ENCODE measurements at places on chromosomes 2 and 18.

DNA sequence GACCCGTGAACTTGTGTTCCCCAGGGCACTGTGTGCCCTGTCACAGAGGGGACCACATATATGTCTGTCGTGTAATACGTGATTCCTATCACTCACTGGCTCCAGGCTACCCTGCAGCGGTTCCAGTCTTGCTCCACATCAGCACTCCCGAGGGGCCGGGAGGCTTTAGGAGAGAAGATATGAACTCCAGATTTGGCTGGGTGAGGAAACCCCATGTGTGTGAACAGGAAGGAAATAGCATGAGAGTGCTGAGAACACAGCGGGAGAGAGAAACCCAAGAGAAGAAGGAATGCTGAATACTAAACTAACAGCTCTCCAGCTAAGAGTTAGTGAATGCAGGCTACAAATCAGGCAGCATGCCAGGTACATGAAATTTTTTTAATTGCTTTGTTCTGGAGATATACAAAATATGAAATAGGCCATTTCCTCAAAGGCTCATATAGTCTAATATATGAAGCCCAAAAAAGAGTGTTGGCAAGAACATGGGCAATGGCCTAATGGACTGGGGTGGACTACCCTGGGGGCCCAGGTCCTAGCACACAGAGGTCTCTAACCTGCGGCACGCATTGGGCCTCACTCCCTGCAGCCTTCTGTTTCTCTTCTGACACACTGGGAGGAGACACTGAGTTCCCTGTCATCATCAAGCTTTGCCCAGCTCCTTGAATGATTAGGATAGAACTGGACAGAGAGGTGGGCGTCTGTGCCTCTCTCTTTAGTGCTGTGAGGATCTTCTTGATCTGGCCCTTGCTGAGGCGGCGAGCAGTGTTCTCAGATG is 372.8 kb upstream of the RAB6C start:
- peak; percentile 54 for DNase-seq

DNA sequence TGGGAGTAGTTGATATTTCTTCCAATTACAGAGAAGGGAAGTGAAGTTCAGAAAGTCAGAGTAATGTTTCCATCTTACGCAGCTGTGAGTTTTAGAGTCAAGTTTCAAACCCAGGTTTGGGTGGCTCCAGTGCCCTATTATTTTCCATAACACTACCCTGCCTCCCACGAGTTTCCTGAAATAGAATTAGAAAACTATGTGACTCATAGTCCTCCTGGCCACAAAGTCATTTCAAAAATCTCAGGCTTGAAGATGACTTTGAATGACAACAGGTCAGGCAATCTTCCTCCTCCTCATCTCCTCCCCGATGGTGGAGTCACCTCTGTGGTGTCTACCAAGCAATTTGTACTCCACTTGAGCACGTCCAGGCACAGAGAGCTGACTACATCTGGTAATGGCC is 212.3 kb upstream of the TRIB2 start:
- DNase-seq: peak; percentile 68

DNA sequence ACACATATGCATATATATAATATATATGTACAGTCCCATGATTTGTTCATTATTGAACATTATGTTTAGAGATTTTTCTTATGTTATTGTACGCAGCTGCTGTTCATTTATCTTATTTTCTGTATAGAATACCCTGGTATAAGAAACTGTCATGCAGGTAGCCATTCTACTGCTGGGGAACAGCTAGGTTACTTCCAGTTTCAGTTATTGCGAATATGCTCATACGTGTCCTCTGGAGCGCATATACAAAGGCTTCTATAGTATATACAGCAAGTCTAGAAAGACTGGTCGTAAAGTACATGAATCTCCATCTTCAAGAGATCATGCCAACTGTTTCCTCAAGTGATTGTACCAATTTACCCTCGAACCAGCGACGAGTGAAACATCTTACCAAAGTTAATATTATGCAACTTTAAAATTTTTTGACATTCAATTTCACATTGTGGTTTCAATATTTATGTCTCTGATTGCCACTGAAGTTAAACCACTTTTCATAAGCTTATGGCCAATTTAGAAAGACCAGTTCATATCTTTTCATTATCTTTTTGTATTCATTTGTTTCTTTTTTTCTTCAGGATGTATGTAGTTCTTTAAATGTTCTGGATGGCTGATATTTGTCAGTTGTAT is 53.5 kb downstream of the RDH14 start:
- no peak for DNase-seq

GRCh38 chr2:149041482-149041881 is 3.0 kb downstream of the LYPD6B start:
- no peak for DNase-seq

GRCh38 chr2:48015421-48015820 is 109.1 kb upstream of the FBXO11 start:
- DNase-seq: no peak

- DNase-seq: no peak
These were observed 283.0 kb downstream of the MEIS1 start for GRCh38 chr2:66717973-66718372.

DNA sequence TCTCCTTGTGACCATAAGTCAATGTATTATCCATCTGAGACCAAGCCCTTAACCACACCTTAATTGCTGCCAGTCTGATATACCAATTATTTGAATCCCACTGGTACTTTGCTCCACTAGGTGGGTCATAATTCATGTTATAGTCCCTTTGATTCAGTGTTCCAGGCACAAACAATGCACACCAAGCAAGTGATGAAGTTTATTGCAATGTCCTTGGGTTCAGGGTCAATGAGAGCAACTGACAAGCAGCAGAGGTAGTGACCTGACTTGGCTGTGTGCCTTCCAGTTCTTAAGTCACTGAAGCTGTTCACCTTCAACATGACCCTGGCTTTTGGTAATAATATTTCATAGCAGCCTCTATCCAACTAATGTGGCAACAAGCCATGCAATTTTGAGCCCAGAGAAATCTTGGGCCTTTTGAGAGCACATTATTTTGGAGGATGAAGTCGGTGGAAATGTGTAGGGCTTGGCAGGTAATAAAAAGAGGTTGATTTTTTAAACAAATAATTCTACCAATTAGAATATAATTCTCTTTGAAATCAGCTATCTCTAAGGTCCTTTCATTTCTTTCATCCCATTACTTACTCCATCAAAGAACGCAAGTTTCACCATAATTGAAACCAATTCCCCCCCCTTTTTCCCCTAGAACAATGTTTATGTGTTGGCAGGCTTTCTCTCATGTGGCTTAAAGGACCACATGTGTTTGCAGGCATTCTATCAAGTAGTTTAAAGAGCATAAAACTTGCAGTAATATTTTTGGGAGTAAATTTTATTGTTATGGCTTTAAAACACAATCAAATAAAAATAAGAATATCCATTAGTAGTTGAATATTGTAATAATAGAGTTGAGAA is 3.1 kb upstream of the CPO start:
- no peak for DNase-seq

DNA sequence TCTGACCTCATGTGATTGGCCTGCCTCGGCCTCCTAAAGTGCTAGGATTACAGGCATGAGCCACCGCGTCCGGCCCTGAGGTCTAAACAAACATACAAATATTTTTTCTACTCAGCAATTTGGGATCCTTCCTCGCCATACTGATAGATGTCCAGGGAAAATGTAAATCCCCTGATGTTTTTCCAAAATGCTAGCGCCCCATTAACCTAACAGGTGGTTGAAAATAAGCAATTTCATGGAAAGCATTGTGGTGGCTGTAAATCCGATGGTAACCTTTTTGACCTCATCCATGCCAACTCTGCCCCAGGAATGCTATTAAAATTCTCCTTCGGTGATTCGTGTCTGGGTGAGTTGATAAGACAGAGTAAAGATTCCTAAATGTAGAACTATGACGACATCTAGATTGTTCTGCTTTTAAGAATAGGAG is 19.3 kb downstream of the GEMIN6 start:
- no peak for DNase-seq

DNA sequence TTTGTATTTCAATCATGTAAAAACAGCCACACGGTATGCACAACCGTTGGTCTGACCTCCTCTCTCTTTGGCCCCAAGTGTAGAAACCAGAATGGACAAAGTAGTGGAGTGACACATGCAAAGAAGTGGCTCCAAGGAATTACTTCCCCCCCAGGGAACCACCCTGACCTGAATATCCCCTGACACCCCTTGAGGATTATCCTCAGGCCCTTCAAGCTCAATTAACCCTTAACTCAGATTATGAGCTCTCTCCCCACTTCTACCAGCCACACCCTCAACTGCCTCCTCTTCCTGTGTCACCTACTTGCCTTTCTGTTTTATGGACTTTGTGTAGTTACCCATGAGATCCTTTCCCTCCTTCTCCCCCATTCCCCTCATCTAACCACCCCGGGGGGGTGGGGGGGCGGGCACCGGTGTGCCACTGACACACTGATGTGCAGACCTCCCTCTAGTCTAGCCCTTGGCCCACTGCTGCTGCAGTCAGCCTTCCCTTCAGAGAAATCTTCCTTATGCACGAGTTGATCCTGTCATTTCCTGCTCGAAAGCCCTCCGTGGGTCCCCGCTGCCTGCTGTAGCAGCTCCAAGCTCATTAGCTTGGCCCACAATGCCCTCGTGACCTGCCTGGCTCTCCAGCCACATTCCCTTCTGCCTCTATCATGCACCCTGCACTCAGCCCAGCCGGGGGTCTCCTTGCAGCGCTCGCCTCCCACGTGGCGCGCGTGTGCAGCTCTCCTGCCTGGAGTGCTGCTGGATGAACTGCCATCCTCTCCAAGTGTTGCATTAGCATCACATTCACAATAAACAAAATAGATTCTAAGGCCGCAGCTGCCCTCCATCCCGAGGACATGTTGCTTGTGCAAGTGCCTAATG is 40.1 kb upstream of the TMEM177 start:
- no peak for DNase-seq

GRCh38 chr2:62578803-62579640 is 73.0 kb upstream of the TMEM17 start:
- peak; percentile 80 for DNase-seq

DNA sequence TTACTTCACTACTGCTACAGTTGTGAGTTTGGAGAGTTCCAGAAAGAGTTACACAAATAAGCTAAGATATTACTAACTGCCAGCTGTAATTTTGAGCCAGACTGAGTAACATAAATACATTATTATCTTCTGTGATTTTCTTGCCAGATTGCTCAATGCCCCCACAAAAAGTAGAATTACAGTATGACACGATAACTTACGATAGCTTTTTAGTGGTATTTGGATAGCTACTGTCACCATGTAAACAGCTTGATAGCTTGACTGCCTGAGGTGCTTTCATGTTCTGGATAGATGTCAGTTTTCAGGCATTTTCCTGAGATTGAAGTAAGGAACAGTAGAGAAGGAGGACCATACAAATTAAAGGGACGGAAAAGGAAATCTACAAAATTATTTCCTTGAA is 533.3 kb downstream of the SOCS6 start:
- no peak for DNase-seq

- DNase-seq: no peak
These were observed 11.2 kb downstream of the RELCH start for GRCh38 chr18:62198259-62198658.

- DNase-seq: no peak
These were observed 269.3 kb downstream of the GLI2 start for GRCh38 chr2:121004950-121005349.

DNA sequence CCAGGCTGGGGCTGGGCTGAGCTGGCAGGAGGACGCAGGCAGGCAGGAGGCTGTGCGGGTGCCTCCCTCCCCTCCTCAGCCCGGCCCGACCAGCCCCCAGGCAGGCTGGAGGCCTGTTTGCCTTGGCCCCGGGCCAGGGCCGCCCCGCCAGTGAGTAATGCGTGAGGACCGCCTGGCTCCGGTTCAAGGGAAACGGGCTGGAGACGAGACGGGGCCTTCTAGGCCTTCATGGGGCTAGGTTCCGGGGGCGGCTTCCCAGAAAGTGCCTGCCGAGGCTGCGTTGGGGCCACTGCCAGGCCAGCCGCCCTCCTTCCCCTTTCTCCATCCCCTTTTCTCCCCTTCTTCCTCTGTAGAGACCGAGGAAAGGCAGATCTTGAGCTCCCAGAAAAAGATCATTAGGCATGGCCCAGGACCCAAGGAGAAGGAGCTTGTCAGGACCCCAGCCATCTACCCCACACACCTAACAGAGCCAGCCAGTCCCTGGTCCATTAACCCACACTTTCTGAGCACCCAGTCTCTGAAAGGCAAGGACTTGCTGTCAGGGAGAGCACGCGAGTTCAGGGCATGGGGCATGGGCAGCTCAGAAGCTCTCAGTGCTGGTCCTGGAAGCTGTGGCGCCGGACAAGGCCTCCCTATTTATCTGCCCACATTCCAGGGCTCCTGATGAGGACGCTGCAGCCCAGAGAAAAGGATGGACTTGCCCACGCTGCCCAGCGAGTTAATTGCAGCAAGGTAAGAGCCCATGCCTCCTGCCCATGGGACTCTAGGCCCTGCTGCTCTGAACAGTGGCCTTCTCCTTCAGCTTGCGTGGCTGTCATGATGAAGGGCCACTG is 48.5 kb downstream of the SMAD7 start:
- peak; percentile 97 for DNase-seq

DNA sequence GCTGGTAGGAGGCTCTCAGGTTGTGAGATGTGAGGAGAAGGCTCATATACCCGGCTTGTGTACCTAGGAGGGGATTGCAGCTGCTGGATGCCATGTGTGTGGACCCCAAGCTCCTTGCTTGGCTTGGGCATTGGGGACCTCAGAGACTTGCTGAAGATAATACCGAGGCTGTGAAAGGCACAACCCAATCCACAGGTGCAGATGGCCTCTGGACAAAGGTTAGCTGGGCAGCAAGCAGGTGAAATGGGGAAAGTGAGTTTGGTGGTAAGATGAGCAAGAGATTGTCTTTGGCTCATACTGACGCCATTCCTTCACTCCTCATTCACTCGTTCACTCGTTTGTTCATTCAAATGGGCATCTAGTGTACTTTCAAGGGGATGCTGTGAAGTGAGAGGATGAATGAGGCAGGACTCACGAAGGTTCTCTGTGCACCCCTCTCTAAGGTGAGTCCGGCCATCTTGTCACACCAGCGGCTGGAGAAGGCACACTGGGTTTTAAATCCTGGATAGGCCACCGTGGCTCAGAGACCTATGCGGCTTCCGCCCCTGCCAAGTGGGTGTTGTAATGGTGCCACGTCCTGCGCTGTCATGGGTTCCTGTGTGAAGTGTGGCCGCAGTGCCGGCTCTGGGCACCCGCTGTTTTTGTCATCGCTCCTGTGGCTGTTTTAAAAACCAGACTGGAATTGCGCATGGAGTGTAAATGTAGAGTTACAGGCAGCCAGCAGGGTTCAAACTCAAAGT is 13.7 kb downstream of the FBLN7 start:
- no peak for DNase-seq

GRCh38 chr2:190714958-190715357 is 66.1 kb downstream of the NAB1 start:
- peak; percentile 42 for DNase-seq

DNA sequence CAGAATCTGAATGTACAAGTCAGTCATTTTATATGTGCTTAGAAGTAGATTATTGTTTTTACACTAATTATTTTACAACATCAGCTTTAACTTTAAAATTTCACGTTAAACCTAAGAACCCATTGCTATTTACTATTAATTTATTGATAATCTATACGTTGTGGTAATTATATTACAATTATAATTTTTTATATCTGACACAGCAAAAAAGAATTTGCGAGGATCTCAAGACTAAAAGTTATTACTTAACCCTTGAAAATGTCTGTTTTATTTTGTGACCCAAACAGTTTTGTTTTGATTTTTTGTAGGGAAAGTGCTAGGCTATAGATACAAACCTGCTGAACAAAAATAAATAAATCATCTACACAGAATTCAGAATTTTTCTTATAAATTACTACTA is 30.3 kb downstream of the BAZ2B start:
- no peak for DNase-seq

- no peak for DNase-seq
These were observed 418.6 kb upstream of the SLC39A10 start for GRCh38 chr2:195238379-195238778.

Data from fibroblast of skin of right quadriceps (primary cell).